ENCODE measurements at places on chromosomes 6 and 20.

DNA sequence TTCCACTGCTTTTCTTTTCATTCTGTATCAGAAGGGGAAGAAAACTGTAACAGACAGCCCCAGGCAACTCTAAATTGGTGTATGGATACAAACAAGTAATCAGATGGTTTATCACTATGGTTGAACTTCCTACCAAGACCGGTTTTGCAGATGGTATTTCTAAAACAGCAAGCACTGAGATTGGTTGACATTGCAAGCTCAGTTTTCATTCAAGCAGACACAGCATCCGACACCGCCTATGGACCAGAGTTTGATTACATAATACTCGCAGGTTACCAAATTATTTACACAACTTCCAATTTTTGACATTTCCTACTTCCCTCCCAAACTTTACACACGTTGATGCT is 209.9 kb downstream of the ALDH8A1 start:
- peak; percentile 5 for DNase-seq

- DNase-seq = no peak
These were observed 365.4 kb downstream of the PHF3 start for GRCh38 chr6:64000818-64001491.

DNA sequence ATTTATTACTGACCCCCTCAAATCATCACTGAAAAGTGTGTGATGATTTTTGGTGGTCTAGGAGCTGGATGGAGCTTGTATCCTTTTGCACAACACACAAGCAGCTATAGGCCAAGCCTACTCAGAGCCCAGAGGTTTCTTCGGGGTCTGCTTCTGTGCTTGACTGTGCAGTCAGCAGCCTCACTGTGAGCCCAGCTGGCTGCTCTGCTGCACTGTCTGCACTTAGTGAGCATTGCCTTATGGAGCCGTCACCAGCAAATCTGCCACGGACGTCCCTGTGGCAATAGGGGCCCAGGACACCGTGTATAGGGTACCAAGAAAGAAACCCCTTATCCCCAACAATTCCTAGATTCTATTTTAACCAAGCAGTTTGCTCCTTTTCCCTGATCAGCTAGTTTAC is 38.6 kb upstream of the GMPR start:
- DNase-seq = no peak

GRCh38 chr6:138571181-138571580 is 71.9 kb upstream of the NHSL1 start:
- DNase-seq = no peak

GRCh38 chr6:11432713-11433450 is 104.7 kb upstream of the TMEM170B start:
- DNase-seq = peak; percentile 82

- peak; percentile 95 for DNase-seq
These were observed 52.2 kb upstream of the FAM83C start for GRCh38 chr20:35344354-35344837.

DNA sequence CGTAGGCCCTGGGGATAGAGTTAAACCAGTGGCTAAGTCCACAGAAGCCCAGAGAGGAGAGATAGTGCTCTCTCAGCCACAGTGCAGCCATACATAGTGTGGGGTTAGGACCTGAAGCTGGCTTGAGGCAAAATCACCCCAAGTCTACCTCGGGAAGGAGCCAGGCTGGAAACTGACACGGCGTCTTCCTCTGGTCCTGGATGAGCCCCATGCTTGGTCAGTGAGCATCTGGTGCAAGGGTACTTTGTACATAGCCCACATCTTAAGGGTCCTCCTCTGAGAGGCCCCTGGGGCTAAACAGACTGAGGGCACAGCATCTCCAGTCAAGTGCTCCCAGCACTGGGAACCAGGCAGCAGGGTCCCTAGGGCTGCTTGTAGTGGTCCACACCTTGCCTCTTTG is 45.6 kb downstream of the CDH26 start:
- no peak for DNase-seq

DNA sequence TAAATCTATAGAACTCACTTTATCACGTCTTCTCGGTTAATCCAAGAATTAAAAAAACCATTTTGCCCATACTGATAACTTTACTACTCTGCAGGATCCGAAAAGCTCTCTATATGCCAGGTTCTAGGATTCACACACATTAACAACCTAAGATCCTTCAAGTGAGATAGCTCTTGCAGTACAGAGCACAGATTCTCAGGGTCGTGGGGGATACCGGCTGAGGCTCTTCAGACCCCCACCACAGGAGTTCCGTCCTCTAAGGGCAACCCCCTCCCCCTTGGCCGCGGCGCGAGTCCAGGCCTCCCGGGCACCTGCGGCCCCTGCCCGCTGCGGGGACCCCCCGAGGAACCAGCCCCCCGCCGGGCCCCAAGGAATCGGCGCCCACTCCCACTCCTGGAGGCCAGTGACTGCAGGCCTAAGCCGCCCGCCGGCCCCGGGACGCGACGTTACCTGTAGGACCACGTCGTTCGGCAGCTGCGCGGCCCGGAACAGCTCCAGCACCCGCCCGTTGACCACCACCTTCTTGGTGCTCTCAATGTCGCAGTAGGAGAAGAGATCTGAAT is 892 bp downstream of the REPS1 start:
- DNase-seq = no peak

DNA sequence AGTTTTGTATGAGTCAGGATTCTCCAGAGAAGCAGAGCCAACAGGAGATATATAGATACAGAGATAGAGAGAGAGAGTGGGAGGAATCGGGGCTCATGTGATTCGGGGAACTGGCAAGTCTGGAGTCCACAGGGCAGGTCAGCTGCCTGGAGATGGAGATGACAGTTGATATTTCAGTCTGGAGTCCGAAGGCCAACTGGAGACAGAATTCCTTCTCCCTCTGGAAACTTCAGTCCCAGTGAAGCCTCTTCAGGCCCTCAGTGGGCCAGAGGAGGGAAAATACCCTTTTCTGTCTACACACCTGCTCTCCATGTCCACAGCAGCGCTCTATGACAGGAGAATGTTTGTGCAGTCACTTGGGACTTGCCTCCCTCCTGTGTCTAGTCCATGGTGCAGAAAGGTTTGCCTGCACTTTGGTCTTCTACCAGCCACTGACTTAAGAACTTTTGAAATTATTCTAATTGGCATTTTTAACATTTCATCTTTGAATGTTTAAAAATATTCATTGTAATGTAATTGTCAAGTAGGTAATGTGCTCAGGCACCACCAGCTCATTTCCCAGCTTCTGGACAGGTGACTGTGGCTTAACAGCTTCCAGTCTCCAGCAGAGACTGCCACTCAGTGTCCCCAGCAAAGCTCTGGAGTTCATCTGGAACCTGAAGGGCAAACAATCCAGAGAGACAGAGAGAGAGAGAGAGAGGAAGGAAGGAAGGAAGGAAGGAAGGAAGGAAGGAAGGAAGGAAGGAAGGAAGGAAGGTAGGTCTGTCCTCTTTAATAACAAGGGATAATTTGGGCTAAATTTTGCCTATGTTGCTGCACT is 43.8 kb upstream of the AFDN start:
- DNase-seq = no peak

DNA sequence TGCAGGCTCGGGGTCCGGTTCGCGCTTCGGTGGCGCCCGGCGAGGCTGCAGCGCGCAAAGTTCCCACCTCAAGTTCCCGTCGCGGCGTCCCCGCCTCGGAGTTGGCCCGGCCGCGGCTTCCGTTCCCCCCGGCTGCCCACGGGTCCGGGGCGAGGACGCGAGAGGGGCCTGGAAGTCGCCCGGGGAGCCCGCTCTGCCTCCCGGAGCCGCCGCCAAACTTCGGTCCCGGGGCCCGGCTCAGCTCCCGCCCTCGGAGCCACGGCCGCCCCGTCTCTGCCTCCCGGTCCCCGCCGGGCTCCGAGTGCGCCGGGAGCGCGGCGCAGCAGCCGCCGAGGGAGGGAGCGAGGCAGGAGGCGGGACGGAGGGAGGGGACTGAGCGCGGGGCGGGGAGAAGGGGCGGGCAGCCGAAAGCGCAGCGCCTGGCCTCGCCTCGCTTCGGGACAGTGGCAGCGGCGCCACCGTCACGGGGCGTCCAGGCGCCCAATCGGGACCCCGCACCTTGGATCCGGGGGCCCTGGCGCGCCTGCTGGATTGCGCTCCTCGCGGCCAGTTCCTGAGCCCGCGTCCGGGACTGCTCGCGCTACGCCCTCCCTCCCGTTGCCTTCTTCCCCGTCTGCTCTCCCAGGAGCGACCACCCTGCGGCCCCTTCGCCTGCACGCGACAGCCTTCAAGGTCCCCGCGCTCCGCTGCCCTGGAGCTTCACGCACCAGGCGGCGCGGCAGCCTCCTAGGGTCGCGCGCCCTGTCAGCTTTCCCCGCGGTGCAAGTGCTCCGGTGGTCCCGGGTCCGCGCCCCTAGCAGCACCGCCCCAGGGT is at the start of gene KCNG1:
TSS of gene KCNG1 (minus strand) at position 305 of the 814 bp plus-strand sequence. CDS start 12,769 bp downstream, outside the sequence.
- peak; percentile 56 for DNase-seq

DNA sequence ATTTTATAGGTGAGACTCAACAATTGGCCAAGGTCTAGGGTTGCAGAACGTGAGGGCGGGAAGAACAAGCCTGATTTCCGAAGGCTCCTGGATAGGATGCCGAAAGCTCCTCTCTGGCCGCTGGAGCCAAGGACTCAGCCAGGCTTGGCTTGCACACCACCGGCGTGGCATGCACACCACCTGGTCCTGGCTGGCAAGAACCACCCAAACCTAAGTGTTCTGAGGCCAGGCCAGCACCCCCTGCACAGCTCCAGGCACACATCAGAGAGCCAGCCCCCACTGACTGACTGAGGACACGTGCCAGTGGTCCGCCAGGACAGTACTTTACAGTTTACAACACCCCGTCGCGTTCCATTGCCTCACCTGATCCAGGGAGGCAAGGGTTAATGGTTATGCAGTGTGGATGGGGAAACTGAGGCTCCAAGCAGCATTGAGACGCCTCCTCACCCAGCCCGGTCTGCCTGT is 414 bp downstream of the TGM2 start:
- no peak for DNase-seq

- peak; percentile 53 for DNase-seq
These were observed 24.3 kb upstream of the CCN5 start for GRCh38 chr20:44690781-44691423.

- DNase-seq = no peak
These were observed 167.0 kb downstream of the ERMARD start for GRCh38 chr6:169918239-169918953.
